ENCODE measurements at places on chromosomes 3 and 15. TPM values are rescaled to one million over a fixed set of nuclear protein-coding genes. Genes with fewer than 3 reads are reported as not detected.

BOC gene
- 6.2 TPM for total RNA-seq

PRR20G gene
- total RNA-seq: 1.6 TPM

EOGT gene
- total RNA-seq: 10.2 TPM

SLC24A5 gene
- not detected for total RNA-seq

SLC22A13 gene
- total RNA-seq: not detected

MRPS25 gene
- 55.2 TPM for total RNA-seq

CD86 gene
- total RNA-seq: not detected

C3orf49 gene
- not detected for total RNA-seq

COL8A1 gene
- not detected for total RNA-seq

GORASP1 gene
- total RNA-seq: 31.2 TPM

SLC12A1 gene
- total RNA-seq: not detected

TNIK gene
- 2.3 TPM for total RNA-seq

ISLR gene
- total RNA-seq: 0.39 TPM

CLRN1 gene
- not detected for total RNA-seq

PLCB2 gene
- 0.77 TPM for total RNA-seq

DISP2 gene
- total RNA-seq: 1.0 TPM

GABRG3 gene
- not detected for total RNA-seq

CFAP20DC gene
- 2.5 TPM for total RNA-seq

SLC27A2 gene
- 37.7 TPM for total RNA-seq

SH3GL3 gene
- total RNA-seq: 0.85 TPM

AHSG gene
- 0.11 TPM for total RNA-seq

CFAP100 gene
- not detected for total RNA-seq

FAM3D gene
- total RNA-seq: not detected

HTR3D gene
- not detected for total RNA-seq

FILIP1L gene
- total RNA-seq: 0.21 TPM

CCDC39 gene
- not detected for total RNA-seq

EOMES gene
- total RNA-seq: 0.71 TPM

CLDN11 gene
- 0.21 TPM for total RNA-seq

ZNF385D gene
- total RNA-seq: 0.42 TPM

VEPH1 gene
- total RNA-seq: 0.37 TPM

GABRR3 gene
- not detected for total RNA-seq

CPLX3 gene
- total RNA-seq: not detected

GP5 gene
- not detected for total RNA-seq

TGFBR2 gene
- total RNA-seq: 53.4 TPM

STAC gene
- total RNA-seq: 2.3 TPM

LMAN1L gene
- total RNA-seq: not detected

Measured in A549 treated with Mapracorat at 1 μM for 4 hours (cell line).